ENCODE measurements at places on chromosomes 3 and 15. TPM values are rescaled to one million over a fixed set of nuclear protein-coding genes. Genes with fewer than 3 reads are reported as not detected.

Gene RPL32
- 585 TPM for total RNA-seq

Gene PAQR5
- total RNA-seq, result 15.5 TPM

Gene LINGO1
- total RNA-seq, result not detected

Gene LARP6
- 5.8 TPM for total RNA-seq

Gene GPR176
- total RNA-seq, result 12.0 TPM

Gene SLC51B
- total RNA-seq, result 2.7 TPM

Gene NDUFB4
- 43.0 TPM for total RNA-seq

Gene VPS8
- total RNA-seq, result 100 TPM

Gene STARD5
- 5.5 TPM for total RNA-seq

Gene ATP13A5
- 1.2 TPM for total RNA-seq

Gene SH3GL3
- total RNA-seq, result 2.2 TPM

GRCh38 chr15:90028376-90028944, 27.3 kb downstream of the ZNF710 start:
- no peaks in the 10 kb centered on the region for H3K27me3 ChIP-seq
- H3K4me1 ChIP-seq, result peaks cover 37% of the 10 kb centered on the region
- peak overlapping the region; percentile 40 for H3K27ac ChIP-seq
- H3K36me3 ChIP-seq, result no peaks in the 10 kb centered on the region

- peaks cover 21% of the 10 kb centered on the region for H3K4me1 ChIP-seq
- no peak overlapping the region for H3K27ac ChIP-seq
- H3K4me3 ChIP-seq, result no peak overlapping the region
- no peak for DNase-seq
- H3K36me3 ChIP-seq, result no peaks in the 10 kb centered on the region
These were observed 3.9 kb downstream of the RIOX2 start for GRCh38 chr3:97968376-97968775.

DNA sequence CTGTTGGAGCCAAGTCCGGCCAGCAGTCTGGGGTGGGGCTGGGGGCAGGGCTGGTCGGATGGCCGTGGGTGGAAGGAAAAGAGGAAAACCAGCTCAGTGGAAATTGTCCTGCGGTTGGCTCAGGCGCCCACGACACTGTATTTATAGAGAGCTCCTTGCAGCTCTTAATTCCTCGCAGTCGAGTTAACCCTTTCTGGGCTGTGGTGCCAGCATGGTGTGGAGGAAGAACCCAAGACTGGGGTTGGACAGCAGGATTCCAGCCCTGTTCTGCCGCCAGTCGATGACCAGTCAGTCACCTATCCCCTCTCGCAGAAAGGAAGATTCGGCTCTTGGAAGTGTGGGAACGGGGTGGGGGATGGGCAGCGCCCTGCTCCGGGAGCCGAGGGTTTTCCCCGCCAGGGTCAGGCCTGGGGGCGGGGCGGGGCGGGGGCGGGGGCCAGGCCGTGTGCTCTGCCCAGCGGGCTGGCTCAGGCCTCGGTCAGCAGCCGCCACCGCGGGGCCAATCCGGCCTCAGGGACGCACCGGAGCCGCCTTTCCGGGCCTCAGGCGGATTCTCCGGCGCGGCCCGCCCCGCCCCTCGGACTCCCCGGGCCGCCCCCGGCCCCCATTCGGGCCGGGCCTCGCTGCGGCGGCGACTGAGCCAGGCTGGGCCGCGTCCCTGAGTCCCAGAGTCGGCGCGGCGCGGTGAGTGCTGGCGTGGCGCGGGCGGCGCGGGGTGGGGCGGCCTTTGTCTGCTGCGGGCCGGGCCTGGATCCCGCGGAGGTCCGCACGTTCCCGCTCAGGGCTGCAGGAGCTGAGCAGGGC, at the start of gene CD276:
CD276 (plus strand) TSS at position 607 of the 804 bp plus-strand sequence. CDS start 15,257 bp downstream, outside the sequence.
- DNase-seq, result peak; percentile 92
- H3K4me3 ChIP-seq, result peak within 1 kb of the TSS; percentile 31
- peaks cover 25% of the 10 kb centered on the region for H3K4me1 ChIP-seq
- H3K27me3 ChIP-seq, result no peaks in the 10 kb centered on the region
- no peaks in the 10 kb centered on the region for H3K36me3 ChIP-seq

- H3K27ac ChIP-seq, result no peak overlapping the region
- no peaks in the 10 kb centered on the region for H3K36me3 ChIP-seq
- DNase-seq, result no peak
- no peak overlapping the region for H3K4me3 ChIP-seq
- no peaks in the 10 kb centered on the region for H3K4me1 ChIP-seq
These were observed 34.7 kb downstream of the EPHB1 start for GRCh38 chr3:134829721-134830120.

DNA sequence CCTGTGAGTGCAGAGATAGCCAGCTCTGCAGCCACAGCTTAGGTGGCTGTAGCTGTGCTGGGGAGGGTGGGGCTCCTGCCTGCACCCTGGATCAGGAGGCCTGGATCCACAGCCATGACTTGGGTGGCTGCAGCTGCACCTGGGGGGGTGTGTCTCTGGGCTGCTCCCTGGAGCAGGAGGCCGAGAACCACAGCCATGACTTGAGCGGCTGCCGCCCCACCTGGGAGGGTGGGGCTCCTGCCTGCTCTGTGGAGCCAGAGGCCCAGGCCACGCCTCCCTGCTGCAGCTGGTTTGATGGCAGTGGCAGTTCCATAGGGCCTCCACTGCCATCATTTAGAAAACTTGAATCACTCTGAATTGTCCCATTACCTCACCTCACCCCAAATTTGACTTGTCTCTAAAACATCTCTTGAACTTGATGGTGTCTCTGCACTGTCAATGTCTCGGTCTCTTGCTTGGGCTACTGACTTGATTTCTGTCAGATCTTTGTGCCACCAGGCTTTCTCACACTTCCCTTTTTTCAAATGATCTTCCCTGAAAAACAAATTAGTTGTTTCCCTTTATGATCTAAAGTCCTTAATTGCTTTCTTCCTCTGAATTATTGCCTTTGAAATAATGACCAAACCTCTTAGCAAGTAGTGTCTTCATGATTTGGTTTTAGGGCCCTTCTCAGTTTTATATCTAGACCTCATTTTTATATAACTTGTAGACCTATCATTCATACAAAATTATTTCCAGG, 313.2 kb upstream of the MME start:
- no peak overlapping the region for H3K27ac ChIP-seq
- H3K36me3 ChIP-seq, result no peaks in the 10 kb centered on the region
- H3K4me1 ChIP-seq, result no peaks in the 10 kb centered on the region
- H3K4me3 ChIP-seq, result no peak overlapping the region

GRCh38 chr3:80643421-80643820, 875.6 kb upstream of the ROBO1 start:
- no peak overlapping the region for H3K4me3 ChIP-seq
- no peaks in the 10 kb centered on the region for H3K36me3 ChIP-seq
- no peaks in the 10 kb centered on the region for H3K27me3 ChIP-seq
- no peak for DNase-seq
- H3K4me1 ChIP-seq, result no peaks in the 10 kb centered on the region
- H3K27ac ChIP-seq, result no peak overlapping the region

DNA sequence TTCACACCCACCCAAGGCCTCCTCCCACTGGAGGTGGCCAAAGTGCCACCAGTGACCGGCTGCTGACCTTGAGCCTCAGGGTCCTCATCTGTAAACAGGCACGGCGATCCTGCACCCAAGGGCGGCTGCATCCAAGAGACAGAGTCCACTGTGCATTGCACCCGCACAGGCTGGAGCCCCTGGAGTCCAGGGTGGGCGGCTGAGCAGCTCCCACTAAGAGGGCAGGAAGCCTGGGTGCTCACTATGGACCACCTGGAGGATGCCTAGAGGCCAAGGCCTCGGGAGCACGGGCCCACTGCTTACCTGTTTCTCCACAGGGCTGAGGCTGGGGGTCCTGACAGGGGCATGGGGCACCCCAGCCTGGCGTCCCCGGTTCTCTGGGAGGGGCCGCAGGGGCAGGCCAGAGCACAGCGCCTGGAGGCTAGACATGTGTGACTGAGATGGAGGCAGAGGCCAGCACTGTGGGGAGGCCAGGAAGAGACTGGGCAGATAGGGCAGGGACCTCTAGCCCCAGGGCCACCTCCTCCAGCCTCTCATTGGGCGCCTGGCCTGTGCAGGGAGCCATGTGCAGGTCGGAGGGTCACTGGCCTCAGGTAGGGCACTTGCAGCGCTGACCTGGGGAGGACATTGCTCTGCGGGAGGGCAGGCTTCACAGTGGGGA, at the start of gene UROC1:
UROC1 (minus strand) TSS at position 483 of the 661 bp plus-strand sequence; CDS start at position 429, 54 bp downstream.
- no peak within 1 kb of the TSS for H3K4me3 ChIP-seq
- no peak for DNase-seq
- H3K27me3 ChIP-seq, result no peaks in the 10 kb centered on the region
- H3K27ac ChIP-seq, result no peak within 1 kb of the TSS
- no peaks in the 10 kb centered on the region for H3K36me3 ChIP-seq

GRCh38 chr15:45099549-45100165, 14.3 kb downstream of the DUOX2 start:
- H3K36me3 ChIP-seq, result no peaks in the 10 kb centered on the region
- no peaks in the 10 kb centered on the region for H3K4me1 ChIP-seq
- H3K4me3 ChIP-seq, result no peak overlapping the region
- H3K27ac ChIP-seq, result no peak overlapping the region
- no peak for DNase-seq

DNA sequence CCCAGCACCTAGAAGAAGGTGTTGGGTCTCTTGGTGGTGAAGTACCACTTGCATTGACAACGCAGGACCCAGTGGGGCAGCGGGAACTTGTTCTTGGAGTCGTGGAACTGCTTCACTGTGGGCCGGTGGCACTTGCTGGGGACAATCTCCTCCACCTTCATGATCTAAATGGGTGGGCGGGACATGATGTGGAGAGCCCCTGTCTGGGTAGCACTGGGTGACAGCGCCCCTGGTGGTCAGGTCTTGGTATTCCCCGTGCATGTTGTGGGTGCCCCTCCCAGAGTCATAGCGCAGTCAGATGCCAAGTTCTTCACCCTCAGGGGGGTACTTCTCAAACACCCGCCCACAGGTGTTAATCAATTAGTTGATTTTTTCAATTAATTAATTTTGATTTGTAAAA, 60.2 kb downstream of the AGBL1 start:
- no peaks in the 10 kb centered on the region for H3K4me1 ChIP-seq
- no peaks in the 10 kb centered on the region for H3K36me3 ChIP-seq
- no peak overlapping the region for H3K4me3 ChIP-seq

- H3K27ac ChIP-seq, result no peak overlapping the region
- H3K4me1 ChIP-seq, result no peaks in the 10 kb centered on the region
- no peak overlapping the region for H3K4me3 ChIP-seq
- DNase-seq, result no peak
- no peaks in the 10 kb centered on the region for H3K36me3 ChIP-seq
- H3K27me3 ChIP-seq, result no peaks in the 10 kb centered on the region
These were observed 35.7 kb upstream of the NECTIN3 start for GRCh38 chr3:111035902-111036301.

GRCh38 chr3:15860014-15860934, 62.5 kb upstream of the ANKRD28 start:
- peaks cover 10% of the 10 kb centered on the region for H3K4me1 ChIP-seq
- no peaks in the 10 kb centered on the region for H3K27me3 ChIP-seq
- H3K27ac ChIP-seq, result peak overlapping the region; percentile 81
- peak; percentile 59 for DNase-seq

DNA sequence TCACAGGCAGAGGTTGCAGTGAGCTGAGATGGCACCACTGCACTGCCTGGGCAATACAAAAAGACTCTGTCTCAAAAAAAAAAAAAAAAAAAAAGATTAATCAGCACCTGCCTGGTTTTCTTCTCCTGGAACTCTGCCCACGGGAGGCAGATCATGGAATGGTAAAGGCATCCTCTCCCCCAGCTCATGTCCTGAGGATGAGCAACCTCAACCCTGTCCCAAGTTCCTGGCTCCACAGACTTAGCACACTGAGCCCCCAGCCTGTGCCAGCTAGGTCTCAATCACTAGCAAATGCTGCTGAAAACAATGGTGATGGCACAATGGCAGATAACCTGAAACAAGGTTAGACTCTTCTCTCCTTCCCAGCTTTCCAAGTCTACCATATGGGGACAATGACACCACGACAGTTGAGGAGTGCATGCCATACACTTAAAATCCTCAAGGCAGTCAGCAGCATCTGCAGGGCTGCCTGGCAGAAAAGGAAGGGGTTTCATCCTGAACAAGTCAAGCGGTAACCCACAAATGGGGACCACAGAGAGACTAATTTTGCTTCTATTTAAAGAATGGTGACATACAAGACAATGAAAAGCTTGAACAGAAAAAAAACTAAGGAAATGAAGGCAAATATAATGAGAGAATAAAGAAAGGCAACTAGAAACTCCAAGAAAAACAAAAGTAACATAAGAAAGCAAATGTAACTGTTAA, 4.8 kb downstream of the CLN6 start:
- H3K36me3 ChIP-seq, result no peaks in the 10 kb centered on the region
- DNase-seq, result no peak
- no peak overlapping the region for H3K4me3 ChIP-seq
- no peak overlapping the region for H3K27ac ChIP-seq
- peaks cover 21% of the 10 kb centered on the region for H3K4me1 ChIP-seq

DNA sequence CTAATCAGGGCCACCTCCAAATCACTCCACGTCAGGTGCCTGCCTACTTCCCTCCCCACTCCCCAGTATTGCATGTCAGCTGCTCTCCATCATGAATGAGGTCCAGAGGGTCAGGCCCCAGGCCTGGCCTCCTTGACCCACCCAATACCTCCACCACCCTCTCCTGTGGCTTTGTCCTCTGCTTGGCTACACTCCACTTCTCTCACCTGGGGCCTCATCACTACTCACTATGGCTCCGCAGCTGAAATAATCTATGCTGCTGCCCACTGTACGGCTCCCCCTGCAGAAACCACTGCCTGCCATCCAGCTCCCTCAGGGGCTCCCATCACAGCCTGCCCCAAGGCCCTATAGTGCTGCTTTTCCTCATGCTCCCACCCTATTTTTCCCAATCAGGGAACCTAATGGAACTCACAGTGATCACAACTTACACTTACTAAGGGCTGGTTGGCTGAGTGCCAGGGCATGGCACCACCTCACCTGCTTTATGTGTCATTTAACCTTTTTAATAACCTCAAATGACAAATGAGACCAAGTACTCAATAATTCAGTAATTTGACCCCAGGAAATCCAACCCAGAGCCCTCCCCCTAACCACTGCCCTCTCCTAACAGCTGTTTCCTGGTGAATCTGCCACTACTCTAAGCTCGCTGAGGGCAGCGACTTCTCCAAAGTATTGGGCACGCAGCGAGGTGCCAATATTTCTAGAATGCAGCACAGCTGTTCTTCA, 2.3 kb downstream of the GORASP1 start:
- no peak overlapping the region for H3K4me3 ChIP-seq
- H3K27me3 ChIP-seq, result no peaks in the 10 kb centered on the region
- peak overlapping the region; percentile 93 for H3K27ac ChIP-seq
- DNase-seq, result no peak

GRCh38 chr3:44554626-44555592, at the start of gene ZKSCAN7:
ZKSCAN7 (plus strand) TSS chr3:44555193; CDS start chr3:44557048, 1,855 bp downstream.
- DNase-seq, result peak; percentile 40
- H3K4me1 ChIP-seq, result peaks cover 14% of the 10 kb centered on the region
- H3K27me3 ChIP-seq, result no peaks in the 10 kb centered on the region

- H3K36me3 ChIP-seq, result no peaks in the 10 kb centered on the region
- DNase-seq, result no peak
- H3K4me1 ChIP-seq, result peaks cover 33% of the 10 kb centered on the region
- peak overlapping the region; percentile 96 for H3K27ac ChIP-seq
- H3K4me3 ChIP-seq, result no peak overlapping the region
- H3K27me3 ChIP-seq, result no peaks in the 10 kb centered on the region
These were observed 65.8 kb downstream of the IQSEC1 start for GRCh38 chr3:13007251-13007941.

GRCh38 chr3:9401986-9402385, 4.6 kb downstream of the SETD5 start:
- no peaks in the 10 kb centered on the region for H3K27me3 ChIP-seq
- no peak overlapping the region for H3K4me3 ChIP-seq
- no peaks in the 10 kb centered on the region for H3K36me3 ChIP-seq
- peaks cover 60% of the 10 kb centered on the region for H3K4me1 ChIP-seq

- H3K36me3 ChIP-seq, result peaks cover 62% of the 10 kb centered on the region
- no peak overlapping the region for H3K4me3 ChIP-seq
- H3K4me1 ChIP-seq, result no peaks in the 10 kb centered on the region
These were observed 14.1 kb upstream of the CXCR6 start for GRCh38 chr3:45929042-45929679.
